ENCODE measurements at places on chromosomes 7 and 10.
A peak's percentile ranks its signal among the peaks of the same experiment; 100 is the strongest.

DNA sequence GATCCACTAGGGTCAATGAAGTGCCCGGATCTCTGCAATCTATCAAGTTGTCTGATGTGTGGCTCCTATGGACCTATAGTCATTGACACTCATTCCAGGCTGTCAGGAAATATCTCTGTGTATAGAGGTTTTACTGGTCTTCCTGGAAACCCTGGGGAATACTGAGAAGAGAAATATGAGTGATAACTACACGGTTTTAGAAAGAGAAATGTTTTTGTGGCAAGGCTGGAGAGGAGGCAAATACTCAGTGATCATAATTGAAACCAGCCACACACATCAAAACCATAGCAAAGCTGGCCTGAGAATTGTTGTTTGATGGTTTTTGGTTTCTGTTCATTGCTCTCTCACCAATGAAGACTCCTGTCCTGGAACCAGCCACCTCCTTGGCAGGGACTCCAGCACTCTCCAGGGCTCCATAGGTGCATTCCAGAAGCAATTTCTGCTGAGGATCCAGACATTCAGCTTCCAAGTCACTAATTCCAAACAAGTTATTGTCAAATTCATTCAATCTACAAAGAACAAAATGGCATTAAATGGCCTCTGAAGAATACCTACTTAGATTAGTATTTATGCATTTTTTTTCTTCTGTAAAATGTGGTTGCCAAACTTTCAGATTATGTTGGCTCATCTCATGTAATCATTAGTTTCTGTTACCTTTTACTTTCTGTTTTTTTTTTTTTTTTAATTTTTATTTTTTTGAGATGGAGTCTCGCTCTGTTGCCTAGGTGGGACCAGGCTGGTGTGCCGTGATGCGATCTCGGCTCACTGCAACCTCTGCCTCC is 108.6 kb upstream of the ABI1 start:
- DNase-seq, result peak; percentile 12

GRCh38 chr10:34205452-34205851 is 609.6 kb downstream of the PARD3 start:
- no peak for DNase-seq

DNA sequence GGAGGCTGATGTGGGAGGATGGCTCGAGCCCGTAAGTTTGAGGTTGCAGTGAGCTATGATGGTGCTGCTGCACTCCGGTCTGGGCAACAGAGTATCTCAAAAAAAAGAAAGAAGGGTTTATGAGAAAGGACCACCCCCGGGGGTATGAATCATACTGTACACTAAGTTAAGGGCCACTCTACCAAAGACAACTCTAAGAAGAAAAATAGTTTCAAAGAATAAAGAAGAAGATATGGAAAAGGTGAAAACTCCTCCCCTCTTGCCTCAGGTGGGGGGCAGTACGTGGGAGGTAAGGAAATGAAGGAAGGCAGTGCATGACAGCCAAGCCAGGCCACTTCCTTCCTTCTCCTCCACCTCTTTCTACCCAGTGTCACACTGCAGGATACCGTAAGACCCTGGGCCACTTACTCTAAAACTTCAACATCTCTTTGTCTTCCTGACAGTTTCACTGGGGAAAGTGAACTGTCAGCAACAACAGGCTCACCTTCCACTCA is 61.3 kb downstream of the PIP4K2A start:
- no peak for DNase-seq

DNA sequence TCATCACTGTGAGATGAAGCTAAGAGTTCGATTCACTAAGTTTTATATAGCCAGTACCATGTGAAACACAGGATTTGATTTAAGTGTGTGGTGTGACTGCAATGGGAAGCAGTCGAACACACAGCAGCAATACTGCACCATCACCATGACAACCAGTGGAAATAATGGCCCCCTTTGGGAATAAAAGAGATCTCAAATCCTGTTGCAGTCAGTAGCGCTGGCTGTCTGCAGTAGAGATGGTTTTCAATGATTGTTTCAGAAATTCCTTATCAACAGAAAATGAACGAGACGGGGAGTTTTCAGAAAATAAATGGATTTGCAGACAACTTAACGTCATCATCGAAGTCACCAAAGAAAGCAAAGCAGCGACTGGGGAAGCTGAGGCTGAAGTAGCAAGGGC is 91.0 kb downstream of the PTPRE start:
- no peak for DNase-seq

DNA sequence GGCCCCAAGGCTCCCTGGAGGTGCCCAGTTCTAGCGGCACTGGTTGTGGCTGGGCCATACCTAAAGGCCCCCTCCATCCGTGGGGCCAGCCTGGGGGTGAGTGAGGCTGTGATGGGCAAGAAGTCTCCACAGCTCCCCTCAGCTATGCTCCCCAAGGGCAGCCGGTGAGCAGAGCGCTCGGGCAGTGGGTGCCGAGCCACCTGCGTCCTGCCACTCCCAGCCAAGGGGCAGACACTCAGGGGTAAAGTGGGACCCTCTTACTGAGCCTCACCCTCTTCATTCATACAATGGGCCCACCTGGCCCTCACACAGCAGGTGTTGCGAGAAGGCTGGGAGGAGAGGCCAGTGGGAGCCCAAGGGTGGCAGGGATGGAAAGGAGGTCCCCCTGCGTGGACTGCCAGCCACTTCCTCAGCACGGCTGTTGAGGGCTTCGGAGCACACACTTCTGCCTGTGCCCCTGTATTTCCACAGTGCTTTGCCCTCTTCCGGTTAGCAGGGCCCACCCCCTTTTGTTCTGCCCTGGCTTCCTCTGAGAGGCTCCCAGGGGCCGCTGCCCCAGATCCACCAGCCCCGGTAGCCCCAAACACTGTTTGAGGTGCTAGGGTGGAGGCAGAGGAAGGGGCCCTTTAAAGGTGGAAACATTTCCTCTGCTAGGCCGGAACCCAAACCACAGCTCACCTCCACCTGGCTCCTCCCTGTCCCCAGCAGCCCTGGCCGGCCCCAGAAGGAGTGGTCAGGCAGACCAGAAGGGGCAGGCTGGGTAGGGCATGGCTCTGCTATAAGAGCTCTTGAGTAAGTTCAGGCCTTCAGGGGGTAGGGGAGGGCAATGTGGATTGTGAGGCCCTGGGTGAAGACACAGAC is 16.4 kb upstream of the C10orf105 start:
- no peak for DNase-seq

GRCh38 chr7:16710651-16711050 is 42.9 kb upstream of the TSPAN13 start:
- DNase-seq, result no peak

DNA sequence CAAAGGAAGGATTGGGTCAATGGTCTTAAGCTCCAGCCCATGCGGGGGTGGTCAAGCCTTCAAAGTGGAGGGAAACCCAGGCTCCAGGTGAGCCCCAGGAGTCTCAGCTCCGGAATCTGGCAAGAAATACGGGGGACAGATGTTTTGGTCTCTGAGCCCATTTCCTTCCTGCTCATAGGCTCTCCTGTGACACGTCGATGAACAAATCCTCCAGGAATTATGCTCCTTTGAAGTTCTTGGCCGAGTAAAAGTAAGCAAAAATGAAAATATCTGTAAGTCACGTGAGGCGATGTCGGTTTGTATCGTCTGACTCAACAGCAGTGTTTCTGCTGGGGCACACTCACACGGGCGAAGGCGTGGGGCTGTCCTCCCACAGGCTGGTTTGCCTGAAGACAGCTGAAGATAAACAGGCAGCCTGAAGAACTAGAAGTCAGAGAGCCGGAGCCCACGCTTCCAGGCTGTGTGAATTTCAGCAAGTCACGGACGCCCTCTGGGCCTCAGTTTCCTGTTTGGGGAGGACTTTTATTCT is 52.6 kb upstream of the SMNDC1 start:
- DNase-seq, result peak; percentile 92

- DNase-seq, result peak; percentile 42
Measured at GRCh38 chr7:36440880-36441279, 51.2 kb downstream of the ANLN start.

DNA sequence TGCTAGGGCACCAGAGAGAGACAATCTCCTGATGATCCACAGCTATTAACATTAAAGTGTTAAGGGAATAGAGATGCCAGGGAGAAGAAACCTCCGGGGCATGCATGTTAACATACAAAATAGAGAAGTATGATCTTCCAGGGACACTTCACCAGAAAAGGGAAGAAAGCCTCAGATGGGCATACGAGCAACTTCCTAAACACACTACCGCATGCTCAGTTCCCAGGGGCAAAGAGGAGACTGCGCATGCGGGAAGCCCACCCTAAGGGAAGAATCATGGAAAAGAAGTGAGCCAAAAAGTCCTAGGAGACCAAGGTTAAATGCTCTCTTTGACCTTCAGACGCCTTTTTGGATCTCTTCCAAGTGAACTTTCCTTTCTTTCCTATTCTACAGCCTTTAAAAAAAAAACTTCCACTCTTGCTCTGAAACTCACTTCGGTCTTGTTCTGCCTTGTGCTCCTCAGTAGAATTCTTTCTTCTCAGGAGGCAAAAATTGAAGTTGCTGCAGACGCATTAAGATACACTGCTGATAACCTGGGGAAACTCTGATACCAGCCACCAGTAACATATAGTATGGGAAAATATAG is 1211.3 kb downstream of the REEP3 start:
- DNase-seq, result no peak

GRCh38 chr7:144641389-144642044 is 194.3 kb downstream of the TPK1 start:
- DNase-seq, result no peak

DNA sequence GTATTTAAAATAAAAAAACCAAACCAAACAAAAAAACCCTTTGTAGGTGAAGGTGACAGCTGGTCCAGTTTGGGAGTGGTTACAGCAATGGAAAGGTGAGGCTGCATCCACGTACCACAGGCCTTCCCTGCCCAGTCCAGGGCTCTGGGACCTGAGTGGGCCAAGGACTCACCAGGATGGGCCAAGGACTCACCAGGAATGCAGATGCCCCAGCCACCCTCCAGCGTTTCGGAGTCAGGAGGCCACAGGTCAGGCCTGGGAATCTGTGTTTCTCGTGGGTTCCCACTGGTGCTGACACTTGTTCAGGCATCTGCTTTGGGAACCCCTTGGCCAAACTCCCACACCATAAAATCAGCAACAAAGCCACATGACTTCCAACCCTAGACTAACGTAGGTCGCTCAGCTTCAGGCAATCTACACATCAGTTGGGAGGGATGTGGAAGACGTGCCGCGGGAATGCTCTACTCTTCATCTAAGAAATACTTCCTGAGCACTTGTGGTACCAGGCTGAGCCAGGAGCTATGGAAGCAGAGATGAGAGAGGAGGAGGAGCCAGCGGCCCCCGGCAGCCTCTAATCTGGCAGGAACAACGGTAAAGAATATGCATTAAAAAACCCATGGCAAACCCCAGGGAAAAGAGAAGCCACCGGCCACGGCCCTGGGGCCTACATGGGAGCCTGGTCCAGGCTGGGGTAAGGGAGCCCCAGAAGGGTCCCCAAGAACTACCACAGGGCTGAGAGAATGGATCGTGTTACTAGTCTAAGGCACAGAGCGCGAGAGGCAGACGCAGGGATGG is 473.4 kb downstream of the PTPRN2 start:
- DNase-seq, result no peak
